Fibroblast of skin of left biceps (primary cell): ENCODE measurements at places on chromosomes 6 and 20.

DNA sequence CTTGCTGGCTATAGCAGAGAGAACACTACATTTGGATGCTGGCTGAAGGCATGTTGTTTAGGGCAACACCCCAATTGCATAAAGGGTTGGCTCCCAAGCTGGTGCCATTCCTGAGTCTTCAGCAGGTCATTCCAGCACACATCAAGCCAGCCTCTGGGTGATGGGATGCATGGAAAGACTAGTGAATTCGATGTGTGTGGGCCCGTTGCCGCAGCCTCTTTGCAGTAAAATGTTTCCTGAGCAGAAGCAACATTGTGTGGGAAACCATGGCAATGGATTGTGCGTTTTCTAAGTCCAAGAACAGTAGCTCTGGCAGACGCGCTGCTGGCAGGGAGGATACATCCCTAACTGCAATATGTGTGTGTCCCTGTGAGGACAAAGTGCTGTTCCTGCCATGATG lies 142.4 kb upstream of the SLC24A3 start:
- no peak for DNase-seq

- DNase-seq: peak; percentile 5
Measured at GRCh38 chr6:150599199-150600009, at the start of gene PLEKHG1. PLEKHG1 (plus strand) TSS chr6:150599885; CDS start chr6:150733682, 133,797 bp downstream.

- peak; percentile 34 for DNase-seq
Measured at GRCh38 chr20:48064929-48065328, 279.6 kb upstream of the SULF2 start.

DNA sequence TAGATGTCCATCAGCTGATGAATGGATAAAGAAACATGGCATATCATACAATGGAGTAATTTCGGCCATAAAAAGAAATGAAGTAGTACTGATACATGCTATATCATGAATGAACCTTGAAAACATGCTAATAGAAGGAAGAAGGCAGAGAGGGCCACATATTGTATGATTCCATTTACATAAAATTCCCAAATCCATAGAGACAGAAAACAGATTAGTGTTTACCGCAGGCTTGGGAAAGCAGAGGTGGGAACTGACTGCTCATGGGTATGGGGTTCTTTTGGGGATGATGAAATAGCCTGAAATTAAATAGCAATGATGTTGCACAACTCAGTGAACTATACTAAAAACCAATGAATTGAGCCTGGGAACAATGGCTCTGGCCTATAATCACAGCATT lies 58.3 kb downstream of the SERAC1 start:
- DNase-seq: peak; percentile 10

DNA sequence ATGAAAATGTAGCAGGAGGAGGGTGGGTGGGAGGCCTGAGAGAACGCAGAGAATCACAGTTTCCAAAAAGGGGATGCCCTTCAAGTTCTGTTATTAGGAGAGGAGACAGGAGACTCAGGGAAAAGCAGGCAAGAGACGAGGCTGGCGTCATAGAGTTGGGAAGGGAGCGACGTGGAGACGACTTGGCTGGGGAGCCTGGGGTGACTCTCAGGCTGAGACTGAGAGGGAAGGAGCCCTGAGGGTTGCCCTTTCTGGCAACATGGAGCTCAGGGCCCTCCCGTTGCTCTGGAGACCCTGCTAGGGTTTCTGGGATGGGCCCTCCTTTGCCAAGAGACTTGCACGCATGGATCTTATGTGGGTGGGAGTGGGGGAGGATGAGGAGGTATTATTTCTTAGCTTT lies 108.9 kb downstream of the CDH4 start:
- DNase-seq: no peak

DNA sequence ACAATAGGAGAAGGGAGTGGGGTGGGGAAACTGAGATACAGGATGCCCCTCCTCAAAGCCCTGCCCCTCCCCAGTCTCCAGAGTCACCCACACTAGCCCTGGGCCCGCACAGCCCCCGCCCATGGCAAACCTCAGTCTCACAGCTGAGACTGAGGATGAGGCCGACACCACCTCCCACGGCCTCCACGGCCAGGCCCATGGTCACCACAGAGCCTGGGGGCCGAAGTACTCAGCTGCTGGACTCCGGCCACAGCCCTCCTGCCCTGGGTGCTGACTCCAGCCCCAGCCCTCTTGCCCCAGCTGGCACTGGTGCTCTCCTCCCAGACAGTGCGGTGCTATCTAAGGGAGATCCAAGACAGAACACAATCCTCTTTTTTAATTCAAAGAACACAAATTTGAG lies 176.1 kb downstream of the TTLL2 start:
- DNase-seq: no peak

GRCh38 chr6:47258724-47259347 lies 50.9 kb downstream of the TNFRSF21 start:
- no peak for DNase-seq

GRCh38 chr6:108897371-108897770 lies 49.1 kb downstream of the ARMC2 start:
- DNase-seq: no peak

- no peak for DNase-seq
Measured at GRCh38 chr20:37283530-37284195, 5.8 kb upstream of the MANBAL start.

GRCh38 chr6:118872726-118873125 lies 21.2 kb upstream of the ASF1A start:
- no peak for DNase-seq

DNA sequence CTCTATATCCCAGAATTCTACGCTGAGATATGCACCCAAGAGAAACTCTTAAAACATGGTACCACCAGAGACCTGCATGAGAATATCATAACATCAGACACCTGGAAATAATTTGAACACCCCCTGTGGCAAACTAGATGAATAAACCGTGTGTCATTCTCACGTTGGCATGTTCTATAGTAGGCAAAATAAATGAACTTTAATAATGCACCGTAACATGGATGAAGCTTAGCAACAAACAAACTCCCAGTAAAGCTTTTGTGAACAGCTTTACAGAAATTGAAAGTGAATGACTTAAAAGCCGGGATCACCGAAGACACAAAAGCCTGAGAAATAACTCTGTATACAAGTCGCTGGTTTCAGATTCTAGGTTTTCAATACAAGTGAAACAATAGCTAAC lies 1166.8 kb upstream of the CITED2 start:
- DNase-seq: peak; percentile 20

- no peak for DNase-seq
Measured at GRCh38 chr6:165701564-165702354, 38.7 kb upstream of the PDE10A start.

DNA sequence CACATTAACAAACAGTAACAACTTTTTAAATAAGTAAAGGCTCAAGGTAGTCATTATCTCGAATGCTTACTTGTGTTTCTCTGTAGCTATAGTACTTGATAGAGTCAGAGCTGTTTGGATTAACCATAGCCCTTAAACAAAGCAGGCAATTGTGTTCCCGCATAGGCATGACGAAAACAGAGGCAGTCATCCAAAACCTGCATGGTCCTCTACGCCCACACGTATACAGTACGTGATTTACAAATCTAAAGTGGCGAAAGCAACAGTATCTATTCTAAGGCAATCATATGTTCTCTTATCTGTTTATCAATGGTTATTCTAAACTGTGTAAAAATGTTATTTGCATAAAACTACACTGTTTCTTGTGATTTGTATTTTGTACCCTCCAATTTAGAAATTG lies 31.8 kb downstream of the HFE start:
- no peak for DNase-seq

- DNase-seq: no peak
Measured at GRCh38 chr20:48794360-48794759, 33.4 kb downstream of the PREX1 start.

GRCh38 chr6:111770263-111771093 lies 102.8 kb downstream of the FYN start:
- no peak for DNase-seq

DNA sequence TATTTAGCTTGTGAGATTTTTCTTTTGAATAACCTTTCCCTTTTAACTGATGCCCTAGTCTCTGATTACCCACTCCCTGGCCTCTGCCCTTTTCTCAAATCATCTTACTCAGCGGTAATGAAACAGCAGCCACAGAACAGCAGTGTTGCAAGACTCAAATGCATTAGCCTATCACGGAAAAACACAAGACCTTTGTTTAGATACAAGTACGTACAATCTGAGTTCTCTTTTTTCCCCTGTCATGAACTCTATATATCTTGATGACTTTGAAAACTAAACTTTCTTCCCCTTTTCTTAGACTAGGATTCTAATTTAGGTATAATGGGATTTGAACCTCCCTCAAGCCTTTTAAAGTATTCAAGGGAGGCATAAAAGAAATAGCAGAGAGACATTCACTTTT lies 1034.9 kb downstream of the EYS start:
- no peak for DNase-seq

GRCh38 chr20:3802524-3803239 lies 6.6 kb downstream of the CDC25B start:
- DNase-seq: no peak

GRCh38 chr6:89984926-89985750 lies 90.9 kb downstream of the GJA10 start:
- peak; percentile 42 for DNase-seq

DNA sequence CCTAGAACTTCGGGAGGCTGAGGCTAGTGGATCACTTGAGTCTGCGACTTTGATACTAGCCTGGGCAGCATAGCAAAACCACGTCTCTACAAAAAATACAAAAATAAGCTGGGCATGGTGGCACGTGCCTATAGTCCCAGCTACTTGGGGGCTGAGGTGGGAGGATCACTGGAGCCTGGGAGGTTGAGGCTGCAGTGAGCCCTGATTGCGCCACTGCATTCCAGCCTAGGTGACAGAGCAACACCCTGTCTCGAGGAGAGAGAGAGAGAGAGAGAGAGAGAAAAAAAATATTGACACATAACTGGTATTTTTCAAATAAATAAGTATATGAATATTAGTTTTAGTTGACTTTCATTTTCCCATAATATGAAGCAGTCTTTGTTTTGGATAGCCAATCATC lies 222.2 kb downstream of the BTBD9 start:
- DNase-seq: no peak

- DNase-seq: no peak
Measured at GRCh38 chr6:45118754-45119153, 209.4 kb upstream of the RUNX2 start.

GRCh38 chr6:81906709-81907204 lies 154.3 kb upstream of the TENT5A start:
- no peak for DNase-seq

DNA sequence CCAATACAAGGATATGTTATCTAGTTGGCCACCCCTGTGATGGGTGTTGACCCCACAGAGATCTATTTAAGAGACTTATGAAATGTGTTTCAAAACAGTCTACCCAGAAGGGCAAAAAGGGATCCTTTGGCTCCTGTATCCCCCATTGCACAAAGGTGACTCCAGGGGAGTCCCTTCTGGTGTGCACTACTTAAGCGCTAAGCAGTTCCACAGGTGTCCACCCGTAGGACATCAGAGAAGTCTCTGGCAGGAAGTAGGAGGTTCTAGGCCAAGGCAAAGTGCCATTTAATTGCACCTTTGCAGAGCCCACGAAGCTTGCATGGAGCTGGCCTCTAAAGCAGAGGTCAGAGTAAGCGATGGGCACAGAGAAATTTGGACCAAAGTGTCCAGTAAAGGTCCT lies 147.7 kb downstream of the MRPL14 start:
- DNase-seq: no peak

- no peak for DNase-seq
Measured at GRCh38 chr6:152402791-152403190, 234.4 kb downstream of the SYNE1 start.

GRCh38 chr6:157267109-157267611 lies 56.2 kb downstream of the TMEM242 start:
- no peak for DNase-seq

DNA sequence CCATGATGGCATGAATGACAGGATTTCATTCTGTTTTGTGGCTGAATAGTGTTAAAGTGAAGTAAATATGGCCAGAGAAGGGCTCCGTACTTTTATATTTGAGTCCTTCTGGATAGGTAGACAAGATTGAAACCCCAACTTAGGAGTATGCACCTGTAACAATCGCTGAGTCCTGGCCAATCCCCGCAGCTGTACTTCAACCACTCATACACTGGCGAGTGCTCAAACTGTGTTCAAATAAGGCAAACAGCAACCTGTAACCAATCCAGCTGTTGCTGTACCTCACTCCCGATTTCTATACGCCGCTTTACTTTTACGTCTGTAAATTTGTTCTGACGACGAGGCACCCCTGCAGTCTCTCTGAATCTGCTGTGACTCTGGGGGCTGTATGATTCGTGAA lies 6.7 kb downstream of the TTLL2 start:
- DNase-seq: no peak

GRCh38 chr6:55756531-55757031 lies 118.8 kb downstream of the BMP5 start:
- no peak for DNase-seq

DNA sequence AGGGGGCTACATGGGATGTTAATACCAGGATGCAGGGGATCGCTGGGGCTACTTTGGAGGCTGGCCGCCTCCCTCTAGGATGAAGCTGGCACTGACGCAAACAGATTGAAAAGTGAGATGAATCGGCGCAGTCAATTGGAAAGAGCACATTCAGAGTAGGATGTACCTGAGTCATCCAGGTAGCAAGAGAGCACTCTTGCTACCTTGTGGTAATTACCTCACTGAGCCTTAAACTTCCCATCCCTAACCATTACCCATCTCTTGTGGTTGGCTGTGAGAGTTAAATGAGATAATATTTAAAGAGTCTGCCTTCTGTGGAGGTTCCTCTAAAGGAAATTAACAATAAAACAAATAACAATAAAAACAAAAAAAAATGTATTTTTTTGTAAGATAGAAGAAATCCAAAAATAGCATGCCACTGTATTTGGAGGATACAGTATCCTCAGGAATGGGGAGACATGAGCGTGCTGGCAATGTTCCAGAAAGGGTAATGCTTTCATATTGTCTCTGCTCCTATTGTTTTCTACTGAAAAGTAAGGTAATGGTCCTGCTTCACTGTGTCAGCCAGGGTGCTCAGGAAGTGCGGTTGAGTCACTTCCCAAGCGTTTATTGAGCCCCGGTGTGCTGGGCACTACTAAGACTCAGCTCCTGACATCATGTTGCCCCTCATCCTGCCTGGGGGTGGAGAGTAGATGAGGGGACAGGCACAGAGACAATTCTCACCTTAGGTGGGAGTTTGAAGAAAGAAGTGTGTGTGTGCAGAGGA lies 301.1 kb downstream of the EYA4 start:
- DNase-seq: no peak

GRCh38 chr6:142926177-142926493 lies 18.8 kb downstream of the HIVEP2 start:
- DNase-seq: no peak

DNA sequence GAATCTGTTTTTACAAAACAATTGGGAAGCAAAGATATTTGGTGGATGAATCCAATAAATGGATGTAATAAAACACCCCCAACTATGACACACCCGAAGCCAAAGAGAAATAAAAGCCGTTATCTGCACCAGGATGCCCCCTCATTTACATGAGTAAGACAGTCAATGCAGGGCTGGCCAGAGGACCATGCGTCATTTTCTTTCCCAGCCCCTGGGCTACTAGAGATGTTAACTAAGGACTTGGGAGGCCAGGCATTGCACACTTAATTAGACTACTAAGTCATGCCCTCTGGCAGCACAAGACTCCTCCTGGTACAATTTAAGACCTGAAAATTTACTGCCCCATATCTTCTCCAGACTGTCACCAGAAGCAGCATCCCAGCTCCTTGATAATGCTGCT lies 3.2 kb downstream of the LEMD2 start:
- no peak for DNase-seq
